ENCODE measurements at places on chromosomes 12 and 14.

DNA sequence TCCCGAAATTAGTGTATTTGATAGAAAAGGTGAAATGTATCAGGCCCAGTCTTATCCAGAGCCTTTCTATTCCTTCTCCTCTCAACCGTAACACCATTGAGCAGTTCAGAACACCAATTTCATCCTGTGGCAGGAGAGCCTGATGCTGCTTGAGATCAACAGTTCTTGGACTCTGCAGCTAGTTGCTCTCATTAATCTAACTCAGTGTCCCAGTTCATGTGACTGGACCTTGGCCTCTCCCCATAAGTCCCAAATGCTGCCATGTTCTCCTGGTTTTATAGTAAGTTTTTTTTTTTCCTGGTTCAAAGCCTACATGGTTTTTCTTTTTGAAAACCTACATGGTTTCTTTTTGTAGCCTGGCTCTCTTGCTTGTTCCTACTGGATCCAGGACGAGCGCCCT is 293.9 kb downstream of the ITPR2 start:
- DNase-seq = no peak

- DNase-seq = no peak
Observed at GRCh38 chr14:96920023-96920422, 122.8 kb downstream of the VRK1 start.

GRCh38 chr14:98103705-98104104 is 1168.3 kb downstream of the BCL11B start:
- no peak for DNase-seq

GRCh38 chr14:61128382-61129167 is 147.5 kb downstream of the SLC38A6 start:
- no peak for DNase-seq

GRCh38 chr14:91901449-91902226 is 34.3 kb upstream of the TC2N start:
- DNase-seq = no peak

DNA sequence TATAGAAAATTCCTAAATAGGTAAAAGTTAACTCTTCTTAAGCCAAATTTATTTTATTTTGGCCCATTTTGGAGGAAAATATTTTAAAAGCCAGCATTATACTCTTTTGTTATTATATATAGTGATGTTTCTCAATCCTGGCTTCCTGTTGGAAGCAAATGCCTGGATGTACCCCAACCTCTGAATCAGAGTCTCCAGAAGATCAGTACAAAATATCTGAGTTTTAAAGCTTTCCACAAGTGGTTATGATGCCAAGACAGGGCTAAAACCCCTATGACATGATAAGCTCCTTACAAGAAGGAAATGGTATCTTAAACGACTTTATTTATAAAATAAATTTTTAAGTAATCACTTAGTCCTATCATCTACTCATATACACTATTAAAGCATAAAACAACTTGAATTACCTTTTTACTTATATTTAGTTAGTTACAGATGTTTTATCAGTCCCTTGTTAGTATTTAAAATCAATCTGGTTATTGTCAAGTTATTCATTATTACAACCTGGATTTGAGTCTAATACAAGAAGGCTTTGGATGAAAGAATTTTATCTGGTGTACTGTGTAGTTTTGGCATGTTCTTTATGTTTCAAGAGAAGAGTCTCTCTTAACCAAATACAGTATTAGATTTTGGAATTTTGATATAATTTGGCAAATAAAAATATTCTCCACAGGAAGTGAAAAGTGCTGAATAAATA is 238.1 kb downstream of the SLC2A13 start:
- no peak for DNase-seq

- DNase-seq = no peak
Observed at GRCh38 chr14:89309670-89310177, 107.3 kb downstream of the FOXN3 start.

DNA sequence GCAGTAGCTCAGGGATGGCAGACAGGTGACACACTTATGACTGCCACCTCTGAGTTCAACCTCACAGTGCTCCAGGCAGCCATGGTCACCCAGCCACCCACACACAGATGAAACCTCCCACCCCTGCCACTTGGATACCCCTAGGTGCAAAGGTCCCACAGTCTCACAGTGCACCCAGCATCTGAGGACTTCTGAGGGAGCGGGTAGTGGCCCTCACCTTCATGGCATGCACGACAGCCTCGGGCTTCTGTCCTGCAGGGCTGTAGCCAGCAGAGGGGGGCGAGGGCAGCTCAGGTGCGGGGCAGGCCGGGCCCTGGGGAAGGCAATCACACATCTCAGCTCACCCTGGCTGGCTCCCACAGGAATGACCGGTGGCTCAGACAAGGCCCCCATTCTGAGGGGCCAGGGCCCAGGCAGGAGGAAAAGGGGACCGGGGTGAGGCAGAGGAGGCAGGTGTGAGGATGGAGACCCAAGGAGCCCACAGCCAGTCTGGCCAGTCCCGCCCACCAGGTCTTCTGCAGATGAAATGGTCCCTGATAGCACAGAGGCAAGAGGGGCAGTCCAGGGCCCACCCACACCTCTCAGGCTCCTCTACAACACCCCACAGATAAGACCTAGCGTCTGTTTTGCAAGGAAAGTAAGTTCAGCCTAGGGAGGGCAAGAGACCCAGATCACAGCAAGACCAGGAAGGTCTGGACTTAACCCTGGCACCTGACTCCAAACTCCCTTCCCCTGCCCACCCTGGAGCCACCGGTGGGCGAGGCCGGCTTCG is 35.8 kb downstream of the CCNK start:
- no peak for DNase-seq

DNA sequence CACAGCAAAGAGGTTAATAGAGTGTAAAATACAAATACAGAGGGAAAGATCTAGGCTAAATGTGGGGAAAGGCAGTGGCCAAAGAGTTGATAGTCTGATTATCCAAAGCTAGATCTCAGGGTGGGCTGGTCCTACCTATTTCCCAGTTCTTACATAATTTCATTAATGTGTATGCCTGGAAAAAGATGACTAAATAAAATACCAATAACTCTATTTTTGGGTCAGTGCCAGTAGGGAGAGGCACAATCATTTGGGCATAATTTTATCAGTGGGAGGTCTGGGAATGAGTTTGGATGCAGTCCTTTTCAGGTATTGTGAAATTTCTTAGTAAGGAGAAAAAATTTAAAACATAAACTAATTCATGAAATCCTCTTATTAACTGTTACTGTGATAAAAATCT is 30.6 kb upstream of the CLEC14A start:
- DNase-seq = no peak

GRCh38 chr14:24418492-24418873 is 11.0 kb downstream of the CBLN3 start:
- DNase-seq = peak; percentile 86

- DNase-seq = peak; percentile 99
Observed at GRCh38 chr14:100692859-100693558, 33.7 kb upstream of the DLK1 start.

- DNase-seq = no peak
Observed at GRCh38 chr14:34426313-34427295, 35.4 kb downstream of the SPTSSA start.

DNA sequence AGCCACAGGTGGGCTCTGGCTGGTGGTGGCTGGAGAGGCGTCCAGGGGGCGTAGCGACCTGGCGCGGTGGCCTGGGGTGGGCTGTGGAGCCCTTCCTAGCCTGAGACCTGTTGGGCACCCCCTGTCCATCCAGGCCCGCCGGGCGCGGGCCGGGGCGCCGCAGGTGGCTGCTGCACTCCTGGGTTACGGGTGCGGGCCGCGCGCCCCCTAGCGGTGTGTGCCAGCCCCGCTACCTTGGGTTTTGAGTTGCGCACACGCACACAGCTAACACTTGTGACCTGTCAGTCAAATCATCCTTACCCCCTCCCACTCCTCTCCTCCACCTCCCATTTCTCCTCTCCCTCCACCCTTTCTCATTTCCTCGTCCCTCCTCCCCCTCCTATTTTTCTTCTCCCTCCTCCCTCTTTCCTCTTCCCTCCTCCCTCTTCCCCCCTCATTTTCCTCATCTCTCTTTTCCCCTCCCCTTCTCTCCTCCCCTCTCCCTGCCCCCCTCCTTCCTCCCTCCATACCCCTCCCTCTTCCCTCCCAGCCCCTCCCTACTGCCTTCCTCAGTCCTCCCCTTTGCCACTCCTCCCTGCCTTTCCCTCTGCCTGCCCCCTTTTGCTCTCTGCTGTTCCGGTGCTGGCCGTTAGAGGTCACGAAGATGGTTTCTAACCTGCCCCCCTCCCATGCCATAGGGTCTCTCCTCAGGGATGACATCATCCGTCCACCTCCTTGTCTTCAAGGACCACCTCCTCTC is 2.3 kb downstream of the MEG3 start:
- peak; percentile 52 for DNase-seq

- DNase-seq = peak; percentile 85
Observed at GRCh38 chr12:15526033-15526432, 203.7 kb downstream of the PTPRO start.

GRCh38 chr12:108296945-108297344 is 42.2 kb downstream of the CMKLR1 start:
- no peak for DNase-seq

DNA sequence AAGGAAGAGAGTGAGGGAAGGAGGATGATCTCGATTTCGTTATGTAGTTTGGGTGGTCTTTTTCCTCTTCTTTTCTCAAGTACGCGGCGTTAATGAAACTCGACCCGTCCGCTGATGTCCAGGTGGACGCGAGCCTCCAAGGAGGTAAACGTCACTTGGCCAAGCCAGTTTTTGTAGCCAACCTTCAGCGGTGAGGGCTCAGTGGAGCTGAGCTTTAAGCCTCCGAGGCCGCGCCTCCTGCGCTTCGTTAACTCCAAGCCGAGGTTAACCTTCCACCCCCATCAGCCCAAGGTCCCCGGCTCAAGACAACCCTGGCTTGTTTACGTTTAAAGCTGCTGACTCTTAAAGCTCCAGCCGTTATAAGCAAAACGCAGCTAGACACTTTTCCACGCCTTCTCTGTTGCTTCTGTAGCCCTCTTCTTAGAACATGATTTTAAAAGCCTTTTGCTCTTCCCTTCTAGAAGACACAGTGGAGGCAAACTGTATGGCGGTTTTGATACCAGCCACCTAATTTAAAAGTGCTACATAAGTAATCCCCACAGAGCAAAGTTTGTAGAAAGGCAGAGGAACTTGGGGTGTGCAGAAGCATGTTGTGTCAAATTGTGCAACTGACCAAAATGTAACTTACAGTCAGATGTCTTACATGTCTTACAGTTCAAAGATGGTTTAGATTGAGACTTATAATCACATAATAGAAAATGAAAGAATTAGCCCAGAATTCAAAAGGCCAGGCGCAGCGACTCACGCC is 923 bp upstream of the ITPR2 start:
- DNase-seq = no peak

- no peak for DNase-seq
Observed at GRCh38 chr12:119338593-119339363, 4.2 kb downstream of the CCDC60 start.

DNA sequence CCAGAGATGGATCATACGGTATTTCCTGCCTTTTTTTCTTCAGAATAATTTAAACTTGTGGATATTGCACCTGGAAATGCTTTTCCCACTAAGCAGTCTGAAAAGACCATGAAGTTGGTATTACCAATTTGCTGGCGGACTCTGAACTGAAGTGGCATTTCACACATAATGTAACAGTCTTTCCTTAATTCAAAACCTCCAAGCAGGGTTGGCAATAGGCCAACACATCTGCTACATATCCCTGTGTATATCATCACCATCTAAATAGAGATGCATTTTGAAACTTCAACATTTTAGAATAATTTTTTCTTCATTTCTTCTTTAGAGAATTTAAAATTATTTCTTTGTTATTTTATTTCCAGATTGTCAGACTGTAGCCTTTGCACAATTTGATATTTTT is 100.5 kb downstream of the TSPAN8 start:
- no peak for DNase-seq

- DNase-seq = no peak
Observed at GRCh38 chr12:69508091-69508490, 37.9 kb downstream of the FRS2 start.

- no peak for DNase-seq
Observed at GRCh38 chr12:73383584-73384222, 1111.5 kb downstream of the TRHDE start.

DNA sequence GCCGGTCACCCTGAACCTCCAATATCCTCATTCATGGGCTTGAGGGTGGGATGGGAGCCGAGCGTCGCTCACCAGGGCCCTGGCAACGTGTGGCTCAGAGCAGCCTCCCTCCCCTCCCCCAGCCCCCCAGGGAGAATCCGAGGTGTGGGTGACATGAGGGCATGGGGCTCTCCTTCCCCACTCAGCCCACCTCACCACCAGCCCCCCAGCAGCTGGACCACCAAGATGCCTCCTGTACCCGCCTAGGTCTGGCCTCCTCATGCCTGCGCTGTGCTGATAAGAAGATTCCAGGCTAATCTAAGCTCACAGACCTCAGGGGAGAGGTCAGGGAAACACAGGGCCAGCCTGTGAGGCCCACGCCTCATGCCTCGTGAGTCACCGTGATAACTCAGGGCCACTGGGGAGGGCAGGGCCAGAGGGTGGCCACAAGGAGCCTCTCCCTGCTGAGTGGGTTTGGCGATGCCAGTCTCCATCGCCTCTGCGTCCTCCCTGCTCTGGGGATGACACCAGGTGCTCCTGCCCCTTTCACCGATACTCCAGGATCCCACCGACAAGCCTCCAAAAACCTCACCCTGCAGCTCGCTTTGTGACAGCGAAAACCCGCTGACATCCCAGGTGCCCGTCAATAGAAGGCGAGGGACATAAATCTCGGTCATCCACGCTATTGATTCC is 56.9 kb downstream of the TESC start:
- DNase-seq = no peak

DNA sequence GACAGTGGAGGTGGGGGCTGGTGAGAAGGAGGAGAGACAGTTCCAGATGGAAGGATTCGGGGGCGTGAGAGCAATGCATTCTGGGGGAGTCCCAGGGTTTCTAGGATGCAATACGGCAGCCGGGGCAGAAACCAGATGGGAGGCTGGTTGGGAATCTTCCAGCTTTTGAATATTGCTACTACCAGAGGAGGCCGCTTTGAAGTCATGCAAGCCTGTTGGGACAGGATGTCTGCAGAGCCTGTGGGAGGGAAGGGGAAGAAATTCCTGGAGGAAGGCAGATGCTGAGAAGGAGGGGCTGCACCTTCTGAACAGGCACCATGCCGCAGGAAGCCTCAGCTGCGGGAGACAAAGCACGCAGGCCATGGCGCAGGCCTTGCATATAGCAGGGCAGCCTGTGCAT is 105.4 kb downstream of the APAF1 start:
- no peak for DNase-seq

DNA sequence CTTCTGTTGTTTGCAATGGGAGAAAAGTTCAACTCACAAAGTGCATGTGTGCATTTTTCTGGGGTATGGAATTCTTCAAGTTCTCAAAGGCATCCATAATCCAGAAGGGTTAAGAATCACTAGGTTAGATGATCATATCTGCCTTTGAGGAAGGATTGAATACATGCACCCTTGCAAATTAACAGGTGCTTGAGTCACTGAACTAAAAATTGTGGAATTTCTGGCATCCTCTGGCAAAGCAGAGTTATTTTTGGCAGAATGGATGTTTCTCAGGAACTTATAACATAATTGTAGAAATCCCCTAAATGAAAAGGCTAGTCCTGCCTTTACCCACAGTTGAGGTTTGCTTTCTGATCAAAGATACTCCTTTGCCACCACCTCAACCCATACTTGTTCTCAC is 136.5 kb upstream of the DYRK2 start:
- DNase-seq = no peak
